ENCODE measurements at places on chromosomes 12 and 14. TPM values are rescaled to one million over a fixed set of nuclear protein-coding genes. Genes with fewer than 3 reads are reported as not detected.

DNA sequence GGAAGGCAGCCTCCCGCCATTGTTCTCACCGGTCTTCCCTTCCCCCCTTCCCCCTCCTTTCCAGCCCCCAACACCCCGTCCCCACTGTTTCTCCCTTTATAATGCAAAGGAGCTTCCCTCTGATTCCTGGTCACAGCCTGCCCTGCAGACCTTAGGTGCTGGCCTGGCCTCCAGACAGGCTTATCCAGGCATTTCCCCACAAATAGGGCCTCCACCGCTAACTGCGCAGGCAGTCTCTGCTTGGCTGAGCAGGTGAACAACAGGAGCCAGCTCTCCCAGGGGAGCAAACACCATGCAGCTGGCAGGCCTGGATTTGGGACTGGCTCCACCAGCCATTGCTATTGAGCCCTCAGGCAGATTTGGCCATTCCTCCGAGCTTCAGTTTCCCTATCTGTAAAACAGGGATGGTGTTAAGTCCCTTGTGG, 46.0 kb downstream of the SMIM41 start:
- DNase-seq, result no peak

- no peak for DNase-seq
Observed at GRCh38 chr14:104361101-104361591, 218.4 kb upstream of the C14orf180 start.

DNA sequence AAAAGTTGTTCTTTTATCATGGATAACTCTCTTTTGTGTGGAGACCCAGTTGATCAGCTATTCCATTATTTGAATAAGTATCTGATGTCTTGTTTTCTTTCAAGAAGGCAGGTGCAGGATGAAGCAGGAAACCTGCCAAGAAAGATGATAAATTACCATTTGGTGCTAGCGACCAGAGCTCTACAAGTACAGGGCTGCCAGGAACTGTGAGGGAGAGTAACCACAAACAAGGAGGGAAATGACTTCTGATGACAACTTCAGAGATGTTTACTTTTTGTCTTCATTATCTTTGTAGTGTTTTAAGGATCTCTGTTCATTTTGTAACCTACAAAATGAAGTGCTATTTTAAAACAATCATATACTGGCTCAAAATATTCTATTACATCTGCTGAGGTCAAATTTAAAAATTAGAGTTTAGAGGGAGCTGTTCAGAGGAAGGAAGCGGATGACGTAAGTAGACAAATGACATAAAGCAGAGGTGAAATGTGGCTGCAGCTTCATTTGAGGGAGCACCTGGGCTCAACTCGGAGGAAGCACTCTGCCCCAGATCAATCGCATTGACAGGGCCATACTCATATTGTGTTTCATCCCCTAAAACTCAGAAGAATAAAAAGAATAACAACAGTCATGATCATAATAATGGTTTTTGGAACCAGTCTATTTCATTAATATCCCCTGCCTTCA, 226.8 kb downstream of the C12orf42 start:
- no peak for DNase-seq

LMNTD1 gene
- 1.3 TPM for polyA plus RNA-seq

NXPH4 gene
- 0.52 TPM for polyA plus RNA-seq

ASCL1 gene
- 1.9 TPM for polyA plus RNA-seq

GRCh38 chr12:28033538-28033915, 61.0 kb upstream of the PTHLH start:
- DNase-seq, result no peak

All from right lung (tissue), 10 donors.